ENCODE measurements at places on chromosomes 6 and 20.

DNA sequence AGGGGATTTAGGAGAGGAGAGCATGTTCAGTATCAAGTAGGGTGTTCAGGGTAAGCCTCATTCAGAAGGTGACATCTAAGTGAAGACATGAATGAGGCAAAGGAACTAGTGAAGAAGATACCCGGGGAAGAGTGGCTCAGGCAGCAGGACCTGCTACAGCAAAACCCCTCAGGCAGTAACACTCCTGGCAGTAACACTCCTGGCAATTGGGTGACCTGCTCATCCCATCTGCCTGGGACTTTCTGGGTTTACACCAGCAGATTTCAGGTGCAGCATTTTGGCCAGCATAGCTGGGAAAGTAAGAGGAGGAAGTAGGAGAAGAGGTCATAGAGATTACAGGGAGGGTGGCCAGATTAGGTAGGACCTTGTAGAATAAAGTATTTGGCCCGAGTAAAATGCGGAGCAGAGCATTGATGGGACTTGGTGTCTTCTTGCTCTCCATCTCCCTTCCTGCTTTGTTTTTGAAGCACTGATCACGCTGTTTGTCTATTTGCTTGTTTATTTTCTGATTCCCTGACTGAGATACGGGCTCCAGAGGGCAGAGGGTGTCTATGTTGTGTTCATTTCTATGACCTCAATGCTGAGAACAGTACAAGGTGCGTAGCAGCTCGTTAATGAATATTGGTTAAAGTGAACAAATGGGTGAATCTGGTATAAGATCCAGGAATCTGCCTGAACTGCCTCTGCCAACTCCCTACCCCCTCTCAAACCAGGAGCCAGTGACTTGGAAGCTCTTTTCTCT, 88.3 kb downstream of the IYD start:
- no peak for DNase-seq

- no peak for DNase-seq
These were observed 304.2 kb upstream of the PRDM1 start for GRCh38 chr6:105781915-105782314.

- DNase-seq, result no peak
These were observed 406.7 kb downstream of the CD83 start for GRCh38 chr6:14524319-14524718.

GRCh38 chr6:20266851-20267608, 54.8 kb upstream of the MBOAT1 start:
- DNase-seq, result no peak

DNA sequence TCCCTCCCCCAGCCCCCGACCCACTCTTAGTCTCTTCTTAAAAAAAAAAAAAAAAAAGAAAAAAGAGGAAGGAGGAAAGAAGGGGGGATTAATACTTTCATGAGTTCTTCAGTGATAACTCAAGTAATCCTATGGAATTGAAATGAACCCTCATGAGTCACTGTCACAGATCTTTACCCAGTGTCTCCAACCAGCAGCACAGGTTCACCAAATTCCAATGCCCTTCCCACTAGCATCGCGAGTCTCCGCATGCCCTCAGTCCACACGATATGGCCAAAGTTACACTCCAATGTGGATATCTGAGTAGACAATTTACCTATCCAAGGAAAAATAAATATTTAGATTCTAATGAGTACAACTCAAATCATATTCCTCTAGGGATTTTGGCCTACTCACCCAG, 74.5 kb downstream of the MDN1 start:
- no peak for DNase-seq

GRCh38 chr6:79862126-79862525, 85.2 kb downstream of the ELOVL4 start:
- no peak for DNase-seq

- no peak for DNase-seq
These were observed 7.7 kb downstream of the TFAP2A start for GRCh38 chr6:10407018-10407673.

GRCh38 chr20:6269168-6269873, 146.5 kb upstream of the FERMT1 start:
- no peak for DNase-seq

DNA sequence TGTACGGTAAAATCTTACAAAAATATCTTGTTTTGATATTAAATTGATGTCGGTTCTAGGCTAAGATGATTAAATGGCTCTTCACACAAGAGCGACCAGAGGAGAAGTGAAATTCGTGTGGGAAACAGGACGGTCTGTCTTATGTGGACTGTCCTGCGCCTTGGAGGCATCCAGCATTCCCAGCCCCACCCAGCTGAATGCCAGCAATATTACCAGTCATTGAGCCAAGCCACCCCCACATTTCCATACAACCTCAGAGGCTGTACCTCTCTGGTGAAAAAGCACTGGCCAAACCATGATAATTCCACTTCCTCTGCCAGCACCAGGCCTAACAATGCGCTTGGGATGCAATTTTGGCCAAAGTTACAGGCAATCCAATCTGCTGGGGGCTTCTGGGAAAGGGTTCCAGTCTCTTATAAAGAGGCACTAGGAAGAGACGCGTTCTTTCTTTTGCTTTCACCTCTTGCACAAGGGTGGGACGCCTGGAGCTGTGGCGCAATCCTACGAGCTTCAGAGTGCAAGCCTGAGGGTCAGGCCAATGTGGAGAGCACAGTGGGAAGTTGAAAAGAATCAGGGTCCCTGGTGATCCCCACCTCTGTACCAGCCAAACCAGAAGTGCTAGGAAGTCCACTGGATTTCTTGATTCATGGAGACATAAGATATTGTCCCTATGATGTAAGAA, 213.1 kb downstream of the PREX1 start:
- no peak for DNase-seq

DNA sequence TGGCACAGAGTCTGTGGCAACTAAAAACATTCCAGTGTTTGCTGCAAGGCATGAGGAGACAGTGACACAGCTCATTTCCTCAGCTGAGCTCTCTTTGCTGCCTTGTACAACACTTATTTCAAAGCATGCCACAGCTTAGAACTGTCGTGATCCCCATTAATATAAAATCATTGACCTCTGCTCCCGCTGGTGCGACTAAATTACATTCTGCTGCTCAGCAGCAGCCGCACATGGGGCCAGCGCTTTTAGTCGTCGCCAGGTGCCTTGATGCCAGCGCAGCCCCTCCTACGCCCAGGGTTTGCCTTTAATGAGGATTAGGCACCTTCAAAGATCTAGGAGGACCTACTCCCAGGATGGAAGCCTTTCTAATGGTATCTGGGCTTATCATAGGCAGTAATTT, 717.9 kb upstream of the POU3F2 start:
- no peak for DNase-seq

DNA sequence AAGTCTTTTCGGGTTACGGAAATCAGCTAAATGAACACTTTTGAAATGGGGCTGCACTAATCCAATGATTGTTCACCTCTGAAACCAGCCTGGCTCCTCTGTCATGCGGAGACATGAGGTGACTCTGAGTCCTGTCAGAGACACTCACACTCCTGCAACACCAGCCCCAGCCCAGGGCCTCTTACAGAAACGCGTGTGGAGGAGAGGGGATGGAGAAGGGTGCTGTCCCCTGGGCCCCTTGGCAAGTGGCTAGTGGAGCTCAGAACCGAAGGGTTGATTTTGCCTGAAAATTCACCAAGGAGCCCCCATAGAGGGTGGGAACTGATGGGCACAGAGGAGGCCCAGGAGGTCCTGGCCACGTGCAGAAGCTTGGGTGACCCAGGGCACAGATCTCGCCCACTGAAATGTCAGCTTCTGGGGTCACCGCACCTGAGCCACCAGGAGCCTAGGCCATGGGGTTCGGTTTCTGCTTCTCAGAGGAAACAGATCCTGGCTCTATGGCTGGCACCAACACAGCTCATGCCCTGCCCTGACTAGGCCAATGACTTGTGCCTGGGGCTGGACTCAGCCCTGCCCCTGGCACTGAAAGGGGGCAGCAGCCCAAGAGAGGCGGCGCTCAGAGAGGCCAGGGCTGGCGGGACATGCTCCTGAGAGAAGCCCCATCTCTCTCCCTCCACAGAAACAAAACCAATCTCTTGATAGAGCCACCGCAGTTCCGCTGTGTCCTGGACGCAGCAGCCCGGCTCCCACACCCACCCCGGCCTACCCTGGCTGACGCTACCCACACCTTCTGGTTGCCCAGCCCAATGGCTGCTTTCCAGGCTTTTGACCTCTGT, 144.7 kb downstream of the ERMARD start:
- DNase-seq, result no peak

- DNase-seq, result no peak
These were observed 21.6 kb downstream of the NAPB start for GRCh38 chr20:23399568-23400241.

Data from activated T-cell treated with anti-CD3 and anti-CD28 coated beads for 24 hours (primary cell).